ENCODE measurements at places on chromosomes 16 and 17. TPM values are rescaled to one million over a fixed set of nuclear protein-coding genes. Genes with fewer than 3 reads are reported as not detected.

Gene GSPT1
- total RNA-seq: 91.3 TPM

Gene PRRT2
- 8.8 TPM for total RNA-seq

Gene C17orf78
- total RNA-seq: not detected

Gene TPSD1
- total RNA-seq: not detected

Gene MMP25
- total RNA-seq: 3.6 TPM

Gene TP53TG3C
- not detected for total RNA-seq

Gene TMC6
- 31.2 TPM for total RNA-seq

Gene MEIOC
- not detected for total RNA-seq

Gene MKS1
- total RNA-seq: 21.5 TPM

Gene WSCD1
- total RNA-seq: 3.8 TPM

Gene CCDC200
- not detected for total RNA-seq

- no peak for DNase-seq
Observed at GRCh38 chr16:68479271-68479670, 31.0 kb upstream of the SMPD3 start.

GRCh38 chr17:42361781-42362186 is 26.5 kb downstream of the STAT3 start:
- no peak for DNase-seq

DNA sequence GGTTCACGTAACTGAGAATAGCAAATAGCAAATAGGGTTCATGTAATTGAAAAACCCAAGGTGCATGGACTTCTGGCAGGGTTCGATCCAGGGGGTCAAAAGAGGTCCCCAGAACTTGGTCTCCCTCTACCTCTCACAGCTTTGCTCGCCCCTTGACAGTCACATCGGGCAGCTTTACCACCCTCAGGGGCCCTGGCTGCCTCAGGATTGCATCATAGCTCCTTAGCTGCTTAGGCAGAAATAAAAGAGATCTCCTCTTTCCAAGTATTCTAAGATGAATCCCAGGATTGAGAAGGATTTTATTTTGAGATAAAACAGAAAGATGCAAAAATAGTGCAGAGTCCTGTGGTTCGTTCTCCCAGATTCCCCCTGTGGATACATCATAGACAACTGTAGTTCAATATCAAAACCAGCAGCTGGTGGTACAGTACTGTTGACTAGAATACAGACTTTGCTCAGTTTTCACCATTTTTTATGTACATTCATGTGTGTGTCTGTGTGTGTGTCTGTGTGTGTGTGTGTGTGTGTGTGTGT is 12.8 kb downstream of the ADGRG3 start:
- DNase-seq: no peak

DNA sequence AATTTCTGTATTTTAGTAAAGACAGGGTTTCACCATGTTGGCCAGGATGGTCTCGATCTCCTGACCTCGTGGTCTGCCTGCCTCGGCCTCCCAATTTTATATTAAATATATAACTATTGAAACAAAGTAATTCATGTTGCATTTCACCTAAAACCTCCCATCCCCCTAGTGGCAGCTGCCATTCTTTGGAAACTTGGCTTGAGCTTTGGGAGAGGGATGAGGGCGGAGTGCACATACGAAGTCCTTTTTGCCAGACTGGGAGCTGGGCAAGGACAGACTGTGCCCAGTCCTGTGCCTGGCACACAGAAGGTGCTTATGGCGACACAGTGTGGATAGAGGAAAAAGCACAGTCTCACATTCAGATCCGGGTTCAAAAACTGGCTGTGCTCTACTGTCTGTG is 83.8 kb downstream of the NETO2 start:
- no peak for DNase-seq

DNA sequence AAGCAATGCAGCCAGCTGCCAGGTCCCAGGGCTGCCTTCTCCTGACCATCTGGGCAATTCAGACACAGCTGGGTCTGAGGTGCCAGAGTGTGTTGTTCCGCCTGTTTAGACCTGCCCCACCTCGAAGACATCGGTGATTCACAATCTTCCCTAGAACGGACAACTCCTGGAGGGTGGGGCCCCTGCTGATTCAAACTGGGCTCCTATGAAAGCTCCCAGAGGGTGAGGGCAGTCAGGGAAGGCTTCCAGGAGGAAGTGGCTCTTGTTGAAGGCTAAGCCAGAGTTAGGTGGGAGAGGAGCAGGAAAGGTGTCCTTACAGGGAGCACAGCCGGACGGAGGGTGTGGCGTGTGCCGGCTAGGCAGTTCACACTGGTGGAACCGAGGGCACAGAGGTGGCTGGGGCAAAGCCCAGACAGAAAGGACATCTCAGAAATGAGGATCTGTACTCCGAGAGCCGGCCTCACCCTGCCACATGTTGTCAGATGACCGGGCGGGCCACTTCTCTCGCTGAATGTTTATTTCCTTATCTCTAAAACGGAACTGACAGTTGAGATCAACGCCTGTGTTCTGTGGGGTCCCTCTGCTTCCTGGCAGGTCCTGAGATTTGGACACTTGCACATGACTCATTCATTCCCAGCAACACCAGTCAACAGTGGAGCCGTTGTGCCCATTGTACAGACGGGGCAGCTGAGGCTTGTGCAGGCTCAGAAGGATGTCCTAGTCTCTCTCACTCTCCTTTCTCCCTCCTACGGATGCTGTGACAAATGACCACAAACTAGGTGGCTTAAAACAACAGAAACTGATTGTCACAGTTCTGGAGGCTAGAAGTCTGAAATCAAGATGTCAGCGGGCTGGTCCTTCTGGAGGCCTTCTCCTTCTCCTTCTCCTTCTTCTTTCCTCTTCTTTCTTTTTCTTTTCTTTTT is 26.9 kb upstream of the LITAF start:
- no peak for DNase-seq

DNA sequence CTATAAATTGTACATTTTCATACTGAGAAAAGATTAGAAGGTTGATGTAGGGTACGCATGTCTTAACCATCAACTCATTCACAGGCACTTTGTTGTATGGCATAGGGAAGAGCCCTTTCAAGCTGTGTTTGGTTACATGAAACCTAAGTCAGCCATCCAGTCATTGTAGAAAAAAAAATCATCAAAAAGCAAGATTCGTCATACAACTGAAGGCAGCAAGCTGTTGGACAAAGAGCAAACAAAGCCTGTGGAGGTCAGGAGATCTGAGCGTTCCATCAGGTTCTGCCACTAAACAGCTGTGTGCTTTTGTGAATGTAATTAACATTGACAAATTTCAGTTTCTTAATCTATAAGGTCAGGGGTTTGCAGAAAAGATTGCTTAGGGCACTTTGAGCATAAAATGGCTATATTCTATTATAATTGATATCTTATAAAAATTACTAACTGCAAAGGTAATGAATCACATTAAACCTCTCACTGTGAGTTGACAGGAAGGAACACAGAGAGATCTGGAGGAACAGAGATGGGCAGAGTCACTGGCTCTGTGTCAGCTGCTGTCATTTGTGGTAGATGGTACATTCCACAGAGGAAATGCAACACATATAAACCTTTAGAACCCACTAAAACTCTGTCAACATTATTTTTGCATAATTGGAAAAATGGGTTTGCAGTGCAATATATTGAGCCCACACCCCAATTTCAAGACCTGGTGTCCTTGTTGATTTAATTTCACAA is 66.3 kb upstream of the MYOCD start:
- no peak for DNase-seq

DNA sequence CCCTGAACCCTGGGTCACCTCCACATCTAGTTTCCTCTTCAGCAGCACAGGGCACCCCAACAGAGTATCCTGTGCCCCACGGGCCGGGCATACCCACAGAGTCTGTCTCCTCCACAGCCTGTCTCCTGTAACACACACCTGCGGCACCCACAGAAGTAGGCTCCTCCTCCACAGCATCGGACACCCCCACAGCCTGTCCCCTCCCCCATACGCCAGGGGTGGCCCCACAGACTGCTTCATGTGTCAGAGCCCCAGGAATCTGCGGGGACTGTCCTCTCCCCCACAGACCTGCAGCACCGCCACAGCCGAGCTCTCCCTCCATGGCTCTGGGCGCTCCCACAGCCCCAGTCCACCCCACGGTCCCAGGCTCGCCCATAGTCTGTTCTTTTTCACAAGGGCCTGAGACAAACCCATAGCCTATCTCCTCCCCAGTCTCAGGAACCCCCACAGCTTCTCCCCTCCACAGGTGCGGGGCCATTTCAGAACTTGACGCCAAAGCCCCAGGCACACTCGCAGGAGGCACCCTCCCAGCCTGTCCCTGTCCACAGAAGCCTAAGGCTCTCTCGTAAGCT is 1.4 kb downstream of the KIAA0753 start:
- DNase-seq: no peak

DNA sequence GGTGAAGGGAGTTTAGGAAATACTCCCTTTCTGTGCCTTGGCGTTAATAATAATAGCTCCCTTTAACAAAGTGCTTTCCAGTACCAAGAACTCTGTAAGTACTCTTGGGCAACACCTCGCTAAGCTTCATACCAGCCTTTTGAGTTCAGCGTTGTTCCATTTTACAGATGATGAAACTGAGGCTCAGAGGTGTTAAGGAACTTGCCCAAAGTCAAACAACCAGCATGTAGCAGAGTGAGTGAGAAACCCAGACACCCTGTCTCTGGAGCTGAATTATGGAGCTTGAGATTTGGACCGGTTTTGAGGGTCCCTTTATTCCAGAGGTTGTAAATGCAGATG is 607 bp downstream of the KATNIP start:
- DNase-seq: no peak

DNA sequence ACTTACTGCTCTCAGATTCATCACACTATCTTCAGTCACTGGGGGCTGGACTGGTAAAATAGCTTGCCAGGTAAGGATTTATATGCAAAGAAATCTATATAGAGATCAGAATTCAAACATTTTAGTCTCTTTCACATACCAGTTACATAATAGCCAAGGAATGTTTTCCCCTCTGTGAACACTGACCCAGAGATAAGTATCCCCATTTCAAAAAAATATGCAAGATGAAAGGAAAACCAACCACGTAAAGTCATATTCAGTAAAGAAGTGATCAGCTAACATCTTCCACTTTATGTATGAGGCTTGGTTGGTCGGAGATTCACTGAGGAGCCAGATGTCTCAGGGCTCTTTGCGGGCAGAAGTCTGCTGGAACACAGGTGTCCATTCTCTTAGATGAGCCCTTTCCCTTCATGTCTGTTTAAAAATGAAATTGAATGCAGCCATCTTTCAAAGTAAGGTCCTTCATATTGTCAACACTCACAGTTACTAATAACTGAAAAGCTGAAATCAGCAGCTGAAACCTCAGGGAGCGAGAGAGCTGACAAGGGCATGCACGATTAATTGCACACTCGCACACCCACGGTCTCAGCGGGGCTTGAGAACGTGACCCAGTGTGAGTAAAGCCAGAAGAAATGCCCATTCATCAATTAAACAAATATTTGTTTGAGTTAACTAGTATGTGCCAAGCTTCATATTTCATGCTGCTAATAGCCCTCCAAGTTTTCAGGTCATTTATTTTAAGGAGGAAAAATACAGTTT is 161.2 kb downstream of the MRTFB start:
- no peak for DNase-seq

DNA sequence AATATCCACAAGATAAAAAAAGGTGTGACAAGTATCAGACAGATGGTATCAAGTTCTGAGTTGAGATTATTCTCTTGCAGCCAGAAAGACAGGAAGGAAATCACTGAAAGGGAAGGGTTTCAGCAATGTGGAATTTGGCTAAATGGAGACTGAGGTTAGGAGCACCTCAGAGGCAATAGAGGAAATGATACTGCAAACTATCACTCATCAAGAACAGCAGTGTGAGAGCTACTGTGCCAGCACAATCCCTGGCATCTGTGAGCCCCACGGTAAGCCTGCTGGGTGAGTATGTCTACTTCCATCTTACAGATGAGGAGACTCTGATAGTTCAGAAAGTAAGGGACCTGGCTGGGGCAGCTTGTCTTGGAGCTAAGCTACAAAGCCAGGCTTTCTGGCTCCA is 162.0 kb downstream of the SALL1 start:
- no peak for DNase-seq

DNA sequence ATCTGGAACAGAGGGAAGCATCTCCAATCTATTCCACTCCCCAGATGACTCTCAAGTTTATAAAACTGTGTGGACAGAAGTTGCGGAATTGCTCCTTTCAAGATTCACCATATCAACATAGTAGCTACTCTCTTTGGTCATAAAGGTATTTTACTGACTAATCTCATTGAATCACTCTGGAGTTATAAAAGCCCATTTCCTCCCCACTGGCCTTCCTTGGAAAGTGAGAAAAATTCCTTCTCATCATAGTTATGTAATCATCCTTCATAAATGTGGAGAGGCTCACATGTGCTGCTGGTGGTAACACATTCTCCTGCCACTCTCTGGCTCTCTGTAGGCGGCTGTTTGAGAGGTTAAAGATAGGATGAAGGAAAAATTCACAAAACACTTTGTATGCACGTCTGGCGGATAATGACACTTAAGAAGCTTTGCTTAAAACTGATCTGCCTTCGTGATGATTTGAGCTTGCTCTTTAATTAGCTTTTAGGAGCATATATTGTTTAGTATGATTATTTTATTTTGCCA is 1034.0 kb upstream of the EEF2KMT start:
- DNase-seq: no peak

- DNase-seq: no peak
Observed at GRCh38 chr16:50068550-50068949, 2.8 kb downstream of the HEATR3 start.

- no peak for DNase-seq
Observed at GRCh38 chr16:76195056-76195455, 82.1 kb upstream of the CNTNAP4 start.

DNA sequence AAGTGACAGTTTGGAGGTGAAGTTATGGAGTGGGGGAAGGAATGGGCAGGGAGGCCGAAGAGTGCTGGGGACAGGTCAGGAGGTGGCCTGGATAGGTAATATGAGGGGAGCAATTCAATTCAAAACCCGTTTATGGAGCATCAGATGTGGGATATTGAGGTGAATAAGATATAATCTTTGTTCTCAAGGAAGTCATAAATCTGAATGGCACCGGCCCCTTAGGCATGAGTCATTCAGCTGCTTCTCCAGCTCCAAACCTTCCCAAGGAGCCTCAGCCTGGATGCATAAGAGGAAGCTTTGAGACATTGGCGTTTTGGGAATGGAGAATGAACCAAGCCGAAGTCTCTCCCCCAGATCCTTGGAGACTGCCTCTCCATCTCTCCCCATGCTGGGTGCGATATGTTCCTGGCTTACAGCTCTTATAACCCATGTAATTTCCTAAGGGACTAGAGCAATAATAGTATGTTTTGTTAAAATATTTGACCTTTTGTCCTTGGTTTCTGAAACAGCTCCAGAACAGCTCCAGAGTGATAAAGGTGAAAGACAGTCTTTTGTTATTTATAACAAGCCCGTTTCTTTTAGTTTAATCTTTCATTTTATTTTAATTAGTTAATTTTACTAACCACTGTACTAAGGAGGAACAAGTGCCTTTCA is 1.7 kb downstream of the TUBG2 start:
- no peak for DNase-seq

GRCh38 chr17:41689497-41690299 is 1.0 kb downstream of the EIF1 start:
- no peak for DNase-seq

DNA sequence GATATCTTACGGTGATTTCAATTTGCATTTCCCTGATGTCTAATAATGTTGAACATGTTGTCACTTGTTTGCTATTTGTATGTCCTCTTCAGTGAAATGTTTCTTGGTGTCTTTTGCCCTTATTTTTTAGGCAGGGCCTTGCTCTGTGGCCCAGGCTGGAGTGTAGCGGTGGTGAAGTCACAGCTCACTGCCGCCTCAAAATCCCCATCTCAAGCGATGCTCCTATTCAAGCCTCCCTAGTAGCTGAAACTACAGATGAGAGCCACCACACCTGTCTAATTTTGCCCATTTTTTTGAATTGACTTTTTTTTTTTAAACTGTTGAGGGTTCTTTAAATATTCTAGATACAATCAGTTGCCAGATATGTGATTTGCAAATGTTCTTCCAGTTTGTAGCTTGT is 8.3 kb downstream of the UBE2G1 start:
- DNase-seq: no peak

All from osteocyte (in vitro differentiated cells).